ENCODE measurements at places on chromosomes 6 and 20.

DNA sequence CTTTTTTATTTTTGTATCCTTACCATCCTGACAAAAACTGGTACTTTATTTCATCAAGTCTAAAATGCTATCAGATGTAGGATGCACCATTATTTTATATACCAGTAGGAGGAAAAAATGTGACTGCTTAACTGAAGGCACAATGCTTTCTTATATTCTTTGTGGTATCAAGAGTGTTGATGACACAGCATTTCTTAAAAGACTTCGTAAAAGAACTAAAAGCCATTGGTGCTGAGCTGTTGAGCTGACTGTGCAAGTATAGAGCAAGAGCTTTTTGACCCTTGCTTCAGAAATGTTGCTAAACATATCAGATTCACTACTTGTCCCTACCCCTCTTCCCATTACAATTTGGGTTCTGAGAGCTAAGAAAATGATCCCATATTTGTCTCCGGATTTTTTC lies 17.5 kb downstream of the SF3B5 start:
- DNase-seq: no peak

- no peak for DNase-seq
These were observed 213.2 kb upstream of the FKBP1C start for GRCh38 chr6:62998022-62998421.

GRCh38 chr6:142929751-142930358 lies 15.1 kb downstream of the HIVEP2 start:
- no peak for DNase-seq

- DNase-seq: no peak
These were observed 44.7 kb upstream of the FOXQ1 start for GRCh38 chr6:1267057-1267732.

DNA sequence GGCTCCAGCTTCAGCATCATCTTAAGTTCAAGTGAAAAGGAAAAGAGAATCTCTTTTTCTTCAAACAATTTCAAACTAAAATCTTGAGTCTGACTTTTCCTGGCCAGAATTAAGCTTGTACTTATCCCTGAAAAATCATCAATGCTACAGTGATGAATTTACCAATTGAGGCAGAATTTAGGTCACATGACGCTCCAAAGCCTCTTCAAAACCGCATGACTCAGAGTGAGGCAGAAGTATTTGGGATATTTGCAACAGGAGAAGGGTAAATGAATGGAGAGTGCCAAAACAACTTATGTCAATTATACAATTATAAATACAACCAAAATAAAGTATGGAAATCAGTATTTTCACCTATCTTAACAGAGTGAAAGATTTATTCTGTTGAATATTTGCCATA lies 515.5 kb downstream of the COL12A1 start:
- DNase-seq: no peak

DNA sequence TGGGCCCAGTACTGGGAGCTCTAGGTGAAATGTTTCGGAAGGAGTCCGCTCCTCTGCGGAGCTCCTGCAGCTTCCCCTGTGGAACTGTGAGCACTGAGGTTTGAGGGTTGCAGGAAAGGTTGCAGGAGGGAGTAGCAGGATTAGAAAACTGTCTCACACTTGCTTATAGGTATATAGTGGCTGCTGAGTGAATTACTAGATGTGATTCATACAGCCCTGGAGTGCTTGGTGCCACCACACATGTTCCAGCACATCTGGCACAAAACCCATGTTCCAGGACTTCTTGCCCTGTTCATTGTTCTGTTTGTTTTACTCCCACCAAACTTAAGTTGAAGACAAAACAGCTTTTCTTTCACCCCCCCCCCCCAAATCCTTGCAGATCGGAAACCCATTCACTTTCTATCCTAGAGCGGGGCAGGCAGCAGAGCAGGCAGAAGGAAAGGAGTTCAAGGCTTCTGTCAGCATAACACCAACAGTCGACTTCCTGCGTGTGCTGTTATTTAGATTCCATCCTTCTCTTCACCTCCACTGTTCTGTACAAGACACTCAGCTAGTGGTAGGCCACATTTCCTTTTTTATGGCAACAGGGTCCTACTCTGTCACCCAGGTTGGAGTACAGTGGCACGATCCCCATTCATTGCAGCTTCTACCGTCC lies 669 bp upstream of the PEX6 start:
- no peak for DNase-seq

GRCh38 chr20:14744723-14745122 lies 407.3 kb upstream of the FLRT3 start:
- no peak for DNase-seq

- no peak for DNase-seq
These were observed 513.4 kb upstream of the SLC35B3 start for GRCh38 chr6:8948733-8949132.

GRCh38 chr6:138109042-138109997 lies 2.1 kb upstream of the PERP start:
- DNase-seq: no peak

Data from NCI-H2081 treated with DMSO at 0.1 percent for 48 hours (cell line).